ENCODE measurements at places on chromosomes 1 and 21.

DNA sequence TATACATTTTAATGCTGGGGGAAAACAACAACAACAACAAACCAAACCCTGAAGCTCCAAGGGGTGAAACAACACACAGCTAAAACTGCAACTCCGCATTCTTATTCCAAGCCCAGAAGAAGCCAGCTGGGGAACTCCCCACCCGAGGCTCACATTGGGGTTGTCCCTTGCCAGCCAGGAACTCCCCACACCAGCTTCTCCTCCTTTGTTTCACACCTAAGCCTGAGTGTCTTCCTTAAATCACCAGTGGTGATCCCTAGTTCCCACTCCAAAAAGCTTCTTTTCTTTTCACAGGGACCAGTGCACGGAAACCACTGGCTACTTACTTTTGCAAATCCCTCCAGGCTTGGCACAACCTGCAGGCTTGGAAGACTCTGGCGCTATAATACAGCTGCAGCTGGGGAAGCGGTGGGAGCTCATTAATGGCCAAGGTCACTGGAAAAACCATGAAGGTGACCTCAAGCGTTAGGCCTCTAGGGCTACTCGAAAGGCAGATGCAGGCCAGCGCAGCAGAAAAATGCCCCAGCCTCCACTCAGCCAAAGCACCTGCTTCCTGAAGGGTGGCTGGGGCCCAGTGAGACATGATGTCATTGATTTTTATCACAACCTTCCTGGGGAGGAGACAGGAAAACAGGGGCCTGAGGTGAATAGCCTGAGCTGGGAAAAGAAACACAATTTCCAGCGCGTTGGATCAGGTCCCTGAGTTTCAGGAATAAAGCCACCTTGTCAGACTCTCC, 40.1 kb downstream of the TLR5 start:
- no peak for DNase-seq

DNA sequence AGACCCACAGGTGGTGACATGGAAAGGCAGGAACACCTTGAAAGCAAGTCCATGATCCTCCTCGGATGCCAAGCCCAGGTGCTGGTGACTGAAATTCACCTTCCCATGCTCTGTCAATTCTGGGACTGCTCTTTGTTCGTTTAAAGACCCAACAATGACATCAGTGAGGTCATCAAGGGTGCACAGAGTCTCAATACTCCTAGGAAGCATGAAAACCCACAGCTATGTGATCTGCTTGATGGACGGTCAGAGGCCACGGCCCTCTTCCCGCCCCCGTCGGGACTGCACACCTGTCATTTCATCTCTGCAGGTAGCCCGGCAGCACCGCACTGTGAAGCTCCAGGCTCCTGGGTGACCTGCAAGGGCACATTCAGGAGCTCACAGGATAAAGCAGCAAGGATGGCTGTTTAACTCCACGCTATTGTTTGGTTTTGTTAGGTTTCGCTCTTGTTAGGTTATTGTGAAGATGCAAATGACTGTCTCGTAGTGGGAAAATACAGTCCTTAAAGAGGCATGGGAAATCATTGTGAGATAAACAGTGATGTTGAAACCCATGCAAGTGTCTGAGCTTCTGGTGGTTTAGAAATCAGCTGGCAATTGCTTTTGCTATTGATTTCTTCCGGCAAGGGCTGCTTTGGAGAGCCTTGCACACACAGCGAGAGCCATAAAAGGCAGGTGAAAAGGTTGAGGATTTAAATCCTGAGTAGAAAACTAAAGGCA, 124.8 kb upstream of the AJAP1 start:
- no peak for DNase-seq

DNA sequence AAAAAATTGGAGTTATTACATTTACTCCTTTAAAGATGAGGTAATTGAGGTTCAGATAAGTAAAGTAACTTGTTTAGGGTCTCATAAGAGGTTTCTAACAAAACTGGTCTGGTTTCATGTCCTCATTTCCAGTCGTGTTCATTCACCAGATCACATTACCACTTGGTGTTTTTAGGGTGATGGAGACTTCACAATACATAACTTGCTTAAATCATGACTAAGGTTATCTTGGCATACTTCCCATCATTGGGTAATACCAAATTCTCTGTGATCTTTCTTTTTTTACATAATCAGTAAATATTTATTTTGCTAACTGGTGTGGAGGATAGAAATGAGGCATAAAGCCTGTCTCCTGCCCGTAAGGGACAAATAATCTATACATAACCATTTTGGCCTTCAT, 31.6 kb upstream of the RPTN start:
- DNase-seq: no peak

DNA sequence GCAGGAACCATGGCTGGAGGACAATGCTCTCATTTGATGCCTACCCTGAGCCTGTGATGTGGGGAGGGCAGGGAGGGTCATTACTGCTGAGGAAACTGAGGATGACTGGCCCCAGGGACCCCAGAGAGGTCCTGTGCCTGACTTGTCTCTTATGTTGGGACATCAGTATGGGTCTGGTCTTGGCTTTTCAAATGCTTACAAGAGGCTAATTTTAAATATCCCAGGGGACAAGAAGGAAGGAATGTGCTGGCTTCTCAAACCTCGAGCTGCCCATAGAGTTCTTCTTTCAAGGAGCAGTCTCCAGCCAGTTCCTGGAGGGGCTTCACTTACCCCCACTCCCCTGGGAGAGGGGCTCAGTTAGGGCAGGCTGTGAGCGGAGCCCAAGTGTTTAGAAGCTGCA, 168.2 kb downstream of the TRABD2B start:
- no peak for DNase-seq

DNA sequence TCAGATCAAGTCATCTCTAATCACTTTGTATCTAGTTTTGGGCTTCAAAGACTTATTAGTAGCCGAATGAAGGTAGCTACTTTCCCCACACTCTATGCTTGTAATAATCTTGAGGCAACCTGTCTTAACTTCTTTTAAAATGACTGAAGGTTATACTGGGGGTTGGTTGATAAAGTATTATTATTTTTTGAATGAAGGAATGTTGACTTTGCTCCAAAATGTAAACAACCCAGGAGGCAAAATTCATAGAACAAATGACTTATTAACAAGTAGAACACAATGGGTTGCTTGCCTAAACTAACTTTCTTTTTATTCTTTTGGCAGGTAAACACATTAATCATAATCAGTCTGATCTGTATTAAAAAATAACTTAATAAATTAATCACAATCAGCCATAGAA, 440.0 kb downstream of the USP25 start:
- no peak for DNase-seq
